KG1 (cell line): ENCODE measurements at places on chromosomes 2 and 18.

- DNase-seq: no peak
Measured at GRCh38 chr18:44107187-44107586, 573.5 kb upstream of the SETBP1 start.

DNA sequence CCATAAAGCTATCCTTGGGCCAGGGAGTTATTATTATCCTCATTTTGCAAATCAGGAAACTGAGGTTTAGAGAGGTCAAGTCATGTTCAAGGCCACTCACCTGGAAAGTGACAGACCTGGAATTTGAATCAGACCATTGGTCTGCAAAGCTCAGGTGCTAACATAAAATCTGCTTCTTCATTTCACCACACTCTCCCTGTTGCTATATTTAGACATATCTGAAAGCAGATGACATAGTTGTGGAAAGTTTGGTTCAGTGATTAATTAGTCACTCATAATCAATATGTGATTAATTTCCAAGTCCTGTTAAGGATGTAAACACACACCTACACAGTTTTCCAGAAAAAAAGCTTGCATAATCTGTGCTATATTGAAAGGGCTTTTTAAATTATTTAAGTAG is 57.4 kb downstream of the LINC00305 start:
- DNase-seq: no peak

- no peak for DNase-seq
Measured at GRCh38 chr2:63064197-63064596, 13.6 kb downstream of the OTX1 start.

DNA sequence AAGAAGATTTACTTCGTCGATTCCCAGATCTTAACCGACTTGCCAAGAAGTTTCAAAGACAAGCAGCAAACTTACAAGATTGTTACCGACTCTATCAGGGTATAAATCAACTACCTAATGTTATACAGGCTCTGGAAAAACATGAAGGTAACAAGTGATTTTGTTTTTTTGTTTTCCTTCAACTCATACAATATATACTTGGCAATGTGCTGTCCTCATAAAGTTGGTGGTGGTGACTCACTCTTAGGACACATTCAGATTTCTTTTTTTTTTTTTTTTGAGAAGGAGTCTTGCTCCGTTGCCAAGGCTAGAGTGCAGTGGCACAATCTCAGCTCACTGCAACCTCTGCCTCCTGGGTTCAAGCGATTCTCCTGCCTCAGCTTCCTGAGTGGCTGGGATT is 26.8 kb downstream of the MSH2 start:
- DNase-seq: no peak

- DNase-seq: no peak
Measured at GRCh38 chr2:238291550-238292281, 3.3 kb upstream of the PER2 start.

DNA sequence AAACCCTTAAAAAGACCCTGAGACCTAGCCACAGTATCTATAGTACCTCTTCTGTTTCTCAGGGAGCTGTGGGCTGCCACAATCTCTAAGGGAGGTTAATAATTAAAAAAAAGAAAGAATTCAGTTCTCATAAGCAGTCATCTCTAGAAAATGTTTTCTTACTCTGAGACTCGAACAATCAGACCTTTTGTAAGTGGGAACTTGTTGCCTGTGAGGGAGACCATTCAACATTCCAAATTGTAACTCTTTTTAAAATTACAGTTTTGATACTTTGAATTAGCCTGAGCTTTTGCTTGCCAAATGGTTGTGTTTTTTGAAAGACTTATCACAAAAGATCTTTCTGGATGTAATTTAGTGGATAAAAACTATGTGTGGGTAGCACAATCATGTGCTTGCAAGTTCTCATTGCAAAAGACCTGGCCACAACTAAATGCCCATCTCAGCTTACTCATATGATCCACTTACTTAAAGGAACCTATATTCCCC is 33.3 kb downstream of the IL1R2 start:
- DNase-seq: no peak

GRCh38 chr2:32192418-32192817 is 26.8 kb downstream of the SLC30A6 start:
- no peak for DNase-seq

- no peak for DNase-seq
Measured at GRCh38 chr2:98948956-98949739, 13.1 kb upstream of the CRACDL start.
